IMR-90 (cell line): ENCODE measurements at places on chromosomes 12 and 14.

GRCh38 chr12:109760031-109760929 lies 46.7 kb downstream of the FAM222A start:
- no peak for DNase-seq

DNA sequence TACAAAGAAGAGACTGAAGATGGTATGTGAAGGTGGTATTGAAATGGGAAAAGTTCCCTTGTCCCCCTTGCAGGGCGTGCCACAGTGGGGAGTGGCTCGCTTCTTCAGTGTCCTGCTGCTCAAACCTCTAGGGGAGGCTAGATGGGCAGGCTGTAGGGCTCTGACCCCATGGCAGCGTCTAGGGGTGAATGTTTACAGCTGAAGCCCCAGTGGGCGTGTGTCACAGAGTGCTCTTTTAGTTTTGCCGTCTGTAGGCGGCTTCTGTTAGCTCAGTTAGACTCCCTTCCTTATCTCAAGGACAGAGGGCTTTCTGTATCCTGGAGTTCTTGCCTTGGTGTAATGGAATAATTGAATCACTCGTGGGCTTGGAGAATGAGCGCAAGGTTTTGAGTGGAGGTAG lies 266.2 kb downstream of the RAD51B start:
- no peak for DNase-seq

- peak; percentile 73 for DNase-seq
Measured at GRCh38 chr12:11731455-11731854, 82.0 kb downstream of the ETV6 start.

GRCh38 chr12:124556896-124557501 lies 10.4 kb downstream of the NCOR2 start:
- no peak for DNase-seq

DNA sequence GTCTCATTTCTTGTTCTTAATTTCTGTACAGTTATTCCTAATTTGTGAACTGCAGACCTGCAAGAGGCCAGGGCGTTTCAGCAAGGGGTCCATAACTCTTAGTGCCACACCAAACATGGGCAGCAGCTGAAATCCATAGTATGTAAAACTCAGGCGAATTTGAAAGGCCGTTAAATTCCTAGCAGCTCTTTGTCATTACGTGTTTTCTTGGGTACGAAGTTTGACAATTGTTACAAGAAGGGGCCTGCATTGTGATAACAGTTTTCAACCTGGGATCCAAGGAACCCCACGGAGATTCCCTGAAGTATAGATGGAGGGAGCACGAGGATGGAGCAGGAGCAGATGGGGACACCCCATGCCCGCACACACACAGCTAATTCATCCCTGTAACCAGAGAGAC lies 288.0 kb downstream of the ZFP36L1 start:
- no peak for DNase-seq

GRCh38 chr14:91173904-91174303 lies 60.0 kb downstream of the DGLUCY start:
- no peak for DNase-seq

DNA sequence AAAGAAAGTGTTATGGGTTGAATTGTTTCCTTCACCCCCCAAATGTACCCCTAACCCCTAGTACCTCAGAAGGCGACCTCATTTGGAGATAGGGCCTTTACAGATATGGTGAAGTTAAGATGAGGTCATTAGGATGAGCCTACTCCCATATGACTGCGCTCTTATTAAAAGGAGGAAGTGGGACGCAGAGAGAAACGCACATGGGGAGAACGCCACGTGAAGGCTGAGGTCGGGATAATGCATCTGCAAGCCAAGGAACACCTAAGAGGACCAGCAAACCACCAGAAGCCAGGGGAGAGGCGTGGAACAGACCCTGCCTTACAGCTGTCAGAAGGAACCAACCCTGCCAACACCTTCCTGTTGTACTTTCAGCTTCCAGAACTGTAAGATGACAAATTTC lies 1.7 kb upstream of the NRIP2 start:
- DNase-seq = no peak
